ENCODE measurements at places on chromosomes 3 and 15.

- DNase-seq = no peak
Measured at GRCh38 chr15:36484038-36484778, 95.2 kb upstream of the CDIN1 start.

DNA sequence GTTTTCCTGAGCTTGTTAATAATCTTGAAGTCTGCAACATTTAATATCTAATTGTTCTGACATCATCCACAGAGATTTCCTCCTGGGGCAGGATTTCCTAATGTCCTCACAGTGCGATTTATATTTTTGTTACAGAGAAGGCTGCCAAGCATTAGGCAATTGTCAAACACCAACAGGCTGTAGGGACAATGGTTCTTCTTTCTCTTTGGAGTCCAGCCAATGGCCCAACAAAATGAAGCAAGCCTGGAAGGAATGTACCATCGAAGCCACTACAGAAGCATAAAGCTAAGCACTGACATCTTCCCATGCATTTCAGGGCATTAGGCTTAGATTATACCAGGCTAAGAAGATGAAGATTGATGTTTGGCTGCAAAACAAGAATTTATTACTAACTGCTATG is 173.0 kb upstream of the FRMD4B start:
- DNase-seq = no peak

- no peak for DNase-seq
Measured at GRCh38 chr15:68643216-68643830, 64.5 kb downstream of the CORO2B start.

- no peak for DNase-seq
Measured at GRCh38 chr3:194396859-194397756, 2.0 kb downstream of the GP5 start.

GRCh38 chr3:103308921-103309320 is 874.1 kb downstream of the ZPLD1 start:
- DNase-seq = no peak

- DNase-seq = peak; percentile 40
Measured at GRCh38 chr15:64460724-64461720, 644 bp downstream of the ZNF609 start.

DNA sequence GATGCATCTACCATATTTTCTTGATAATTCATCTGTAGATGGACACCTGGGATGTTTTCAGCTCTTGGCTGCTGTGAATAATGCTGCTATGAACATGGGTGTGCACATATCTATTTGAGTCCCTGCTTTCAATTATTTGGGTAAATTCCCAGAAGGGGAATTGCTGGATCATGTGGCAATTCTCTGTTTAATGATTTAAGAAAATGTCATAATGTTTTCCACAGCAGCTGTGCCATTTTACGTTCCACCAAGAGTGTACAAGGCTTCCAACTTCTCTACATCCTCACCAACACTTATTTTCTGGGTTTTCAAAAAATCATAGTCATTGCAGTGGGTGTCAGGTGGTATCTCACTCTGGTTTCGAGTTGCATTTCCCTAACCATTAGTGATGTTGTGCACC is 64.4 kb downstream of the NSMCE3 start:
- no peak for DNase-seq

DNA sequence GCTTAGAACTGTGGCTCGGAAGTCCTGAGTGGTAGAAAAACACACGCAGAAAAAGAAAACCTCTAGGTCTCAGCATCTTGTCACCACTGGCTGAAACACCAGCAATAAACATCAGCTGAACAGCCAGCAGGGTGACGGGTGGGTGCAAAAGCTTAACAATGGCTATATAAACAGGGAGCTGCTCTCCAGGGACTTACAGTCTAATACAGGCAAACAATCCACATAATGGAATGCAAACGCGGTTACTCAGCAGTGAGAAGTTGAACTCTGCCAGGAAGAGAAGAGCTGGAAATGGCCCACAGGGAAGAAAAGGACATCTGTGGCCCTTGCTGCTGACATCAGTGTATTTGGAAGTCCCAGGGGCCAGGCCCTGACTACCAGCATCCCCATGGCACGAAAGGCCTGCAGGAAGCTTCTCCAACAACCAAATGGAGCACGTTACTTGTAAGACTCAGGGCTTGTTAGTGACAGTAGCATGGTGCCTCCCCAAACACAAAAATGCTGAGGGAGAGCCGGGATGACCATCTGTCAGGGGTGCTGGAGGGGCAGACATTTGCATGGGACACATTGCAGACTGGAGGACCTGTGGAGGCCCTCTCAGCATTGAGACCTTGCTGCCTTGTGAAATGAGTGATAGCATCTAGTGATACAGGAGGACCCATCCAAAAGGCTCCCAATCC is 3.0 kb downstream of the HEG1 start:
- DNase-seq = no peak

- DNase-seq = no peak
Measured at GRCh38 chr3:111547631-111548030, 5.6 kb downstream of the CD96 start.

DNA sequence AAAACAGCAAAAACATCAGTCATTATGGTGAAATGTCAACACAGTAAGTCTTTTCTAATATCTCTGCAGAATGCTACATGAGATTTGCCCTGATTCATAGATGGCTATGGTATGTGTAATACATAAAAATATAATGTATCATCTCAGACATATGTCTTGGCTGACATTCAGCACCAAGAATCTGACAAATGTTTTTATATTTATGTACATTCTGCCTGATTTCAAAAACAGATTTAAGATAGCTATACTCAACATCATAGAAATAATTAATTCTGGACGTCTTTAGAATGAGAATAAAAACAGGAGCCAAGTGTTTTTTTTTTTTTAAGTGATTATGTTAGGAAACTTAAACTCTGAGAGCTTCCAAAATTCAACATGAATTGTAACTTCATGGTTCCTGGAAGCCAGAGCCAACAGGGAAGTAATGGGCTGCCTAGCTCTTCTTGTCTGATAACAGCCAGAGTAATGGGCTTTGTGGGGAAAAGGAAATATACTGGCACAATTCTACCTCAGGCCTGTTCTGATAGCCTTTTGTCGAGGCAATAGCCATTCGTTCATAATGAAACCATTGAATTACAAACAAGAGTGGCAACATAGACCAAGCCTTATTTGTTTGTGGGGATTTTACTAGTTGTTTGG is 184.4 kb downstream of the VGLL4 start:
- DNase-seq = no peak

DNA sequence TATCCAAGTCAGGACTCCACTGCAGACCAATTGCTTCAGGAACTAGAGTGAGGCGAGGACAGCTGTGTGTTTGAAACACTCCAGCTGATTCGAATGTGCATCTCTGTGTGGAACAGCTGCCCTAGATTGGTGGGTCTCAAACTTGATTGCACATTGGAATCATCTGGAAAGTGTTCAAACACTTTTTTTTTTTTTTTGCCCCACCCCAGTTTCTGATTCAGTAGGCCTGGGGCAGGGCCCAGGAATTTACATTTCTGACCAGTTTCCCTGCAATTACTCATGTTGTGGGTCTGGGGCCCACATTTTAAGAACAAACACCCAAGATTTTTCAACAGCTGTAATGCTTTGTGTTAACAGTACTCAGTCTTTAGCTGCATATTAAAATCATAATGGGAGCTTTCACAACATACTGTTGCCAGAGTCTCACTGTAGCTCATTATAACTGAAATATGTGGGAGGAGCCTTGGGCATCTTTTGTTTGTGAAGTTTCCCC is 156.6 kb downstream of the NR1D2 start:
- DNase-seq = no peak

- no peak for DNase-seq
Measured at GRCh38 chr3:77412584-77412983, 372.7 kb downstream of the ROBO2 start.

GRCh38 chr15:41276831-41277230 is 45.8 kb downstream of the CHP1 start:
- no peak for DNase-seq

GRCh38 chr15:93091465-93091864 is 2.5 kb upstream of the RGMA start:
- no peak for DNase-seq

DNA sequence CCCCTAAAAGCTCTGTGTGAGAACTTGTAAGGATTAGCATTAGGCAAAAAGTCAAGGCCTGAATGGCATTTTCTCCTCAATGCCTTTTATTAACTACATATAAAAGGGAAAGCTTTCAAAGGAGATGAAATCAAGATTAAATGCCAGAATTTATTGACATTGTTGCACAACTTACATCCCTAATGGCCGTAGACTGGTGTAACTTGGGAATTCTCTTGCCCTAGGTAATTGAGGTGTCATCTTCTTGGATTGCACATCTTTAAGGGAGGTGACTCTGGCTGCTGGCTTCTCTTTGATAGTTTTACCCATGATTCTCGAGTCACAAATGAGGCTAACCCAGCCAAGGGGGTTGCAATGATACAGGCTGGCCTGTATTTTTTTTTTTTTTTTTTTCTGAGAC is 249.1 kb downstream of the TBL1XR1 start:
- no peak for DNase-seq

- DNase-seq = no peak
Measured at GRCh38 chr15:70180186-70180875, 82.6 kb upstream of the TLE3 start.

GRCh38 chr3:195184716-195185421 is 86.1 kb downstream of the XXYLT1 start:
- DNase-seq = no peak

- no peak for DNase-seq
Measured at GRCh38 chr3:169286992-169287391, 376.5 kb downstream of the MECOM start.

GRCh38 chr15:59200560-59200959 is 6.1 kb upstream of the LDHAL6B start:
- DNase-seq = no peak

DNA sequence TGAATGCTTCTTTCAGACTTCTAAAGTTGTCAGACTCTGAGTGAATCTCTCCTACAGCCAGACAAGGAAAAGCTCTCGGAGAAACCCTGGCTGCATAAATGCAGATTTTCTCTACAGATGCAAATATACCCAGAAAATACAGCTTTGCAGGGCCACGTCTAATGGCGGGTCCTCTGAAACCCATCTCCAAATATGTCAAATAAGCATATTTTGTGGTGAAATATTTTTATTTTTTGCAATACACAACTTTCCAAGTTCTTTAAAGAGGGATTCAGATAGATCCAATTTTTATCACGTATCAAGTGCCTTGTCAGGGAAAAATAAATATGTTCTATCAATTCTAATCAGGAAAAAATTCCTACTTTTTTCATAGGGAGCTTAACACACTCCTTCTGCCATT is 229.4 kb downstream of the SI start:
- DNase-seq = no peak

GRCh38 chr3:82002986-82003642 is 241.7 kb upstream of the GBE1 start:
- no peak for DNase-seq

DNA sequence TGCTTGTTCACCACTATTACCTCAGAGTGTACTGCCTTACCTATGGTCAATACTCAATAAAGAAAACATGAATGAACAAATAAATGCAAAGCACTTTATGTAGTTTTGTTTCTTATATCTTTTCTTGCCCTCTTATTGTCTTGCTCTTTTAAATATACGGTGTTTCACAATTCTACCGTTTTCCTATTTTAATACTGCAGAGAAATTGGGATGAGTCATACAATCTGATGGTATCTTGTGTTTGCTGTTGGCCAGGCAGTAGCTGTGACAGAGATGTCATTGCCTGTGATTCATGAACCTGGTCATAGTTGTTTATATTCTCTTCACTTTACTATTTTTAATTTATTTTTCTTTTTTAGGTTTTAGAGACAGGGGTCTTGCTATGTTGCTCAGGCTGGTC is 48.3 kb downstream of the SERP1 start:
- no peak for DNase-seq

DNA sequence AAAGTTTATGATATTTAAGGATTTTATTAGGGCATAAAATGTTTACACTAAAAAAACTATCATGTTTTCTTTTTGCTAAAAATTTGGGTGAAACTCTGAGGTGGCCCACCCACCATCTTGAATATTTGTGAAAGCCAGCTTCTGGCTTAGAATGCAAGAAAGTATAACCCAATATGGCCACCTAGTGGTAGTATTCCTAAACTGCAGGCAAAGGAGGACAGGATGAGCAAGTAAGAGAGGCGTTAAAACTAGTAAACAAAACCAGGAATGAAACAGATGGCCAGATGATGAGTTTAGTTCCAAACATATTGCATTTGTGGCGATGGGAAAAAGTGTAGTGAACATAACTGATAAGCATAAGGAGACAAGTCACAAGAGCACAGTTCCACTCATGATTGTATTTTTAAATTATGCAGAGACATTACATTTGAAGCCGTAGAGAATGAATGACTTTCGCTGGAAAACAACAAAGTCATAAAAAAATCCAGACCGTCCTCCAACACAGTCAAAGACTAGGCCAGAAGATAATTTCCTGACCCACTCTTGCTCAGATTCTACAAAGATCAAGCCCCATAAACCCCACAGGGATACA is 103.3 kb upstream of the PRTG start:
- DNase-seq = peak; percentile 52

DNA sequence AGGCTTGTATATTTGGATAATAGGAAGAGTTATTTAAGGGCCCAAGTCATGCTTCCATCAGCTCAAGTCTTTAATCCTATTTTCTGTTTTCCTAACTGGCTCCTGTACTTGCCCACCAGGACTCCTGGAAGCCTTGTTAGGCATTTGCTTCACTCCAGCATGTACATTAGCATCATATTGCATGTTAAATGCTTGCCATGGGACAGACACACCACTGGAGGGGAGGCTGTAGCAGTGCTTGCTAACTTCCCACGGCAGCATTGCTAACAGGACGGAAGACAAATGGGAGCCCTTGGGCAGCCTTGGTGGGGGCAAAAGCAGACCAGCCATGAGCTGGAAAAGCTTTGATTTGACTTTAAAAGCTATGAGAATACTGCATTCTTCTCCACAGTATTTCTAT is 6.1 kb downstream of the TMOD2 start:
- DNase-seq = no peak

- no peak for DNase-seq
Measured at GRCh38 chr15:55528812-55529211, 20.8 kb upstream of the DNAAF4 start.

DNA sequence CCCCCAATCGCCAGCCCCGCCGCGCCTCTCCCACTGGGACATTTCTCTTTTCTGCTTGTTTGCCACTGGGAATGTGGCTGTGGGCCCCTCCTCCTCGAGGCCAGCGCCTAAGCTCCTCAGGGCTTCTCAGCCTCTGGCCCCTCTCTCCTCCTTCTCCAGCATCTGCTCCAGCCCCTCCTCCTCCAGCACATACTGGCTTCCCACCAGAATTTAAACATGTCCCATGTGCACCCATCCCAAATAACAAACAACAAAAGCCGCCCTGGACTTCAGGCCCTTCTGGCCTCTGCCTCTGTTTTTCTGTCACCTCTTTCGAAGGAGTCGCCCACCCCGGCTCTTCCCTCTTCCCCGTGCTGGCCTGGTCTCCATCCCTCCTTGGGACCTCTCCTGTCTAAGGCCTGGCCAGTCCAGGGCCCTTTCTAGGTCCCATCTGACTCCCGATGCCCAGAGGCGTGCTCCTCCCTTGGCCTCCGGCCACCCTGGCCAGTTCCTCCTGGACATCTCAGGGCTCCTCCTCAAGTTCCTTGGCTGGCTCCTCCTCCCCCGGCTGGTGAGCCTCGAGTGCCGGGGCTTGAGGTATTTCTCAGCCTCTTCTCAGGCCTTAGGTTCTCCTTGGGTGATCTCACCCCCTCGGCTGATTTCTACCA is 94.6 kb upstream of the SLC6A6 start:
- DNase-seq = no peak

- no peak for DNase-seq
Measured at GRCh38 chr3:65436580-65436979, 602.1 kb downstream of the MAGI1 start.

- no peak for DNase-seq
Measured at GRCh38 chr3:62416144-62416543, 42.8 kb upstream of the FEZF2 start.
